Osteoblast (primary cell): ENCODE measurements at places on chromosomes 11 and 22. TPM values are rescaled to one million over a fixed set of nuclear protein-coding genes. Genes with fewer than 3 reads are reported as not detected.
A peak's percentile ranks its signal among the peaks of the same experiment; 100 is the strongest.

Gene GAL3ST1
- not detected in 2 replicates for total RNA-seq

Gene TSG101
- 67.3 and 67.8 TPM in 2 replicates for total RNA-seq

Gene RBMXL2
- not detected in 2 replicates for total RNA-seq

DNA sequence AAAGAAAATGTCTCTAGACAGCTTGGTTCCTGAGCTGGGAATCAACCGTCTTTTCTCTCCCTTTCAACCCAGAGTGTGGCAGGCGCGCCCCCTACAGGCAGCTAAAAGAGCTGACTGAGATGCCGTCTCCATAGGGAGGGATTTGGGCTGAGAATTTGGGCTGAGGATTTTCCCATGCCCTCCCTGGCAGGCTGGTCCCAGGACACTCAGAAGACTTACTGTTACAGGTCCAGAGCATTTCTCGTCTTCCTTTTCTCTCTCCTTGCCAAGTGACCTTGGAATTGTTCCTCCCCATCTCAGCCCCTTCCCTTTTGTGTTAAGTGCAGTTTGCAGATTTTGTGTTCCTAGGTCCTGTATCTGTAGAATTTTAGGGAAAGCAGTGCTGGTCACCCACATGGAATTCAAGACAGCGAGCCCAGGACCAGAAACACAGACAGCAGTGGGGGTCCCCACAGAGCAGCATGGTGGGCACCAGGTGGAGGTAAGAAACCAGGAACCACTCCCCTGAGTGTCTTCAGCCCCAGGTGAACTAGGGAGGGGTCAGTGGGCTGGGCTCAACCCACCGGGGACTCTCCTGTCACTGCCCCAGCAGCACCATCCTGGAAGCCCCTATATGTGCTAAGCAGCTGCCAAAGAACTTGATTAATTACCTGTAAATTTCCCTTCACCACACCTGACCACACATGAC lies 9.9 kb upstream of the IGLL5 start:
- peak; percentile 92 for DNase-seq

- peak; percentile 97 for DNase-seq
Observed at GRCh38 chr22:37905534-37906363, at the start of gene MICALL1. TSS of gene MICALL1 (plus strand) at chr22:37906297. CDS start at chr22:37906423, 126 bp downstream.
